ENCODE measurements at places on chromosomes 7 and 10.

GRCh38 chr7:25735674-25736242 lies 416.2 kb upstream of the NFE2L3 start:
- no peak for DNase-seq

GRCh38 chr7:124856299-124856888 lies 73.2 kb downstream of the POT1 start:
- no peak for DNase-seq

DNA sequence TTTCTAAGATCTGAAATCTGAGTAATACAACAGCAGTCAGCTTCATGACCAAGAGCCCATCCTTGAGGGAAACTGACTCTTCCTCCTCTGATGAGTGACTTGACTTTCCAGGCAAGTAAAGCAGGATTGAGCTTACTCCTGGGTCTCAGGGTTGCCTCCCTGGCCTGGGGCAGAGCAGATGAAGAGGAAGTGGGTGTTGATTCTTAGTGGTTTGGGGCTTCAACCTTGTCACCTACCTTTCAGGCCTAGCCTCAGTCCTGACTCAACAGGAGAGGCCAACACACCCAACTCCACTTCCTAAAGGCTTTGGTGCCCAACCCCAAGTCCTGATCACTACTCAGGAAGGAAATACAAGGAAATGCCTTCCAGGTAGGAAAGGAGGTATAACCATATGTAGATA lies 54.1 kb downstream of the KCNMA1 start:
- no peak for DNase-seq

DNA sequence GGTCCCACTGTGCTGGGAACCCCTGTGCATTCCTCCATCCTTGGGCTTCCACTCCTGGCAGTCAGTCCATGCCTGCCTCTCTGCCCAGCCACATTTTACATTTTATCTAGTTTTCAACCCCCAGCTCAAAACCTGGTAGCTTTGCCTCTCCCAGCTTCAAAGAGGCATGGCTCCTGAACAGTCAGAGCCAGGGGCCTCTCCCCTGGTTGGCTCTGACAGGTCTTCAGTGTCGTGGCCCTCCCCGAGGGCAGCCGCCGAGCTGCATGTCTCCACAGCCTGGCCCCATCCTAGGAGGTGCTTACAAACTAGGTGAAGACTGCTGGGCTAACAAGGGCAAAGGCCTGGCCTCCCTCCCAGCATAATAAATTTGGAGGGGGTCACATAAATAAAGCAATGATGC lies 14.8 kb downstream of the COBL start:
- DNase-seq, result no peak

DNA sequence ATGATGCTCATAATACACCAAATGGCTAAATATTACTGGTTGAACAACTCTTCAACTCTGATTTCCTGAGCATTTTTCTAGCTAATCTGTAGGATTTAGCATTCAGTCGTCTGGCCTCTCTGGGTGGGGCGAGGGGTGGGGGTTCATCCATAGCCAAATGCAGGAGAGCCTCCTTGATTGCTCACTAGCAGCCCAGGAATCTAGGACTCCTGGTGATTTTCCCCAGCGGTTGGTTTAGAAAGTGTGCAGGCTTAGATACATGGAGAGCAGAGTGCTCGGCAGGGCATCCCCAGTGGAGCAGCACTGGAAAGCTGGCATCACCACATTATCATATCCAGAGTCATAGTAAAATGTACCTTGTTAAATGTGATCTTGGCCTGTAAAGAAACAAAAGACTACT lies 136.1 kb downstream of the DYNC1I1 start:
- no peak for DNase-seq

- no peak for DNase-seq
These were observed 65.6 kb upstream of the ADO start for GRCh38 chr10:62738916-62739315.

GRCh38 chr7:43764807-43765491 lies 6.5 kb downstream of the BLVRA start:
- DNase-seq, result no peak

DNA sequence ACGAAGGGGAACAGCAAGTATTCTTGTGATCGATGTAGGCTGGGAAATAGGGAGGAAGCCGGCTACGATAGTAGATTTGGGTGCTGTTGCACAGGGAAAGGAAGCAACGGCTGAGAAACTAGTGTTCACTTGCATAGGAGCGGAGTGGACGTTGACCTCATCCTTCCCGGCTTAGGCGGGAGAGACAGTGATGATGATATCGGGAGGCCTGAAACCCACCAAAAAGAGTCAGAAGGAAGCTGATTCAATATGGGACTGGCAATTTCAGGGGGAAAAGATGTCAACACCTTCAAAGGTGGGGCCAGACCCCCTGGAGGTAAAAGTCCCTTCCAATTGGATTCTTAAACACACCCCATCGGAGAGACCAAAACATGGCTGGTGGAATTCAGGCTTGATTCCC lies 61.3 kb downstream of the CARD11 start:
- no peak for DNase-seq

- no peak for DNase-seq
These were observed 89.5 kb upstream of the CCDC6 start for GRCh38 chr10:59995862-59996261.

GRCh38 chr10:69061305-69062161 lies 26.4 kb upstream of the SRGN start:
- no peak for DNase-seq

GRCh38 chr7:8443576-8444467 lies 10.4 kb downstream of the NXPH1 start:
- DNase-seq, result no peak

GRCh38 chr10:28320799-28321198 lies 17.9 kb upstream of the MPP7 start:
- no peak for DNase-seq

DNA sequence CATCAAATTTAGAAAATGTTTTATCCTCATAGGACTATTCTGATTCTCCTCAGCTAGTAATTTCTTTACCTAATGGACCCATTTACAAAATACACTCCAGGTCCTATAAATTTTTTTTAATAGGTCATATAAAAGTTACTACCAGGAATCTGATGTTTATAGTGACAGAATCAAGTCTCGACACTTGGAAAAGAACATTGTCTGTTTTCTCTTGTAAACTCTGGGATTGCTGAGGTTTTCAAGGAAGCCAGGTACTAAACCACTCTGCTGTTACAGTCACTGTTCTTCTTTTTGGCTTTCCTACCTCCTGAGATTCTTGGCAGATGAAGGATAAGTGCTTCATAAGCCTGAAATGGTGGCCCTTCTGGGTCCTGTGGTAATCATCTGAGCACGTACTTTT lies 493.1 kb downstream of the AUTS2 start:
- no peak for DNase-seq

DNA sequence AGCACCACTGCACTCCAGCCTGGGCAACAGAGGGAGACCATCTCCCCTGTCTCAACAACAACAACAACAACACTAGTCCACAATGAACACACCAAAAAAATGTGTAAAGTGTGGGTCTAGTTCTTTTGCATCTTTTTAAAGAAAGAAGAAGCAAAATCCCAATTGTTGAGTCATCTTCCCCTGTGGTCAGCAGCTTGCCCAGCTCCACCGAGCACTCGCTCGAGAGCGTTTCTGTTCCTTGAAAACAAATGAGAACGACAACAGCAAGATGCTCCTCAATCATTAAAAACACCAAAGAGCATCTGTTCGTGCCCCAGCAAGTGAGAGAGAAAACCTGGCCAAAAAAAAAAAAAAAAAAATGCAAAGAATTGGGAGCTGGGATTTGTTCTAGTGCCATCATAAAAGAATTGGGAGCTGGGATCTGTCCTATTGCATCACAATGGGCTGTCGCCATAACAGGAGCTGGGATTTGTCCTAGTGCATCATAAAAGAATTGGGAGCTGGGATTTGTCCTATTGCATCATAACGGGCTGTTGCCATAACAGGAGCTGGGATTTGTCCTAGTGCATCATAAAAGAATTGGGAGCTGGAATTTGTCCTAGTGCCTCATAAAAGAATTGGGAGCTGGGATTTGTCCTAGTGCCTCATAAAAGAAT lies 118.1 kb downstream of the PTPRN2 start:
- no peak for DNase-seq

GRCh38 chr7:16915405-16915804 lies 33.6 kb upstream of the AGR3 start:
- no peak for DNase-seq

GRCh38 chr10:31758495-31758894 lies 170.1 kb downstream of the ARHGAP12 start:
- no peak for DNase-seq

Data from activated CD4-positive, alpha-beta T cell treated with anti-CD3 and anti-CD28 coated beads for 1 hour (primary cell).